Activated CD4-positive, alpha-beta T cell treated with anti-CD3 and anti-CD28 coated beads, Interleukin-2, amount 50 U/mL, for 4 hours (primary cell): ENCODE measurements at places on chromosomes 16 and 17.
A peak's percentile ranks its signal among the peaks of the same experiment; 100 is the strongest.

DNA sequence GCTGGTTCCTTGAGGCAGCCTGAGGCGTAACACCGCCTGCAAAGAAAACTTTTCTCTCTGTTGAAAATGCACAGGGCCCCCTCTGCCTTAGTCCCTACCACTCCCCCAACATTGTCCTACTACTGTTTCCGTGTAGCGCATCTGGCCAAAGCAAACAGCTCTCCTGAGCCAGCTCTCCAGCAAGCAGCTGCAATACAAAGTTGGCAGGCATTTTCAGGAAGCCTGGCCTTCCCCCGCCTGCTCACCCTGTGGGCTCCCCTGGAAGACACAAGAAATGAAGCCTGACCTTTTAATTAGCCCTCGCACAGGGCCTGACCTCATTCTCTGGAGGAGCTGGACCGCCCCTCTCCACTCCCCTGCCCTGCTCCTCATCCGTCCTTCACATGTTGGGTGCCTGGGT is 66.7 kb downstream of the SOX9 start:
- DNase-seq = no peak

GRCh38 chr16:53007095-53007494 is 45.6 kb downstream of the CHD9NB start:
- DNase-seq = no peak

GRCh38 chr17:18332909-18333489 is 17.9 kb downstream of the SMCR8 start:
- no peak for DNase-seq

GRCh38 chr16:28167221-28167620 is 44.5 kb downstream of the XPO6 start:
- DNase-seq = no peak

DNA sequence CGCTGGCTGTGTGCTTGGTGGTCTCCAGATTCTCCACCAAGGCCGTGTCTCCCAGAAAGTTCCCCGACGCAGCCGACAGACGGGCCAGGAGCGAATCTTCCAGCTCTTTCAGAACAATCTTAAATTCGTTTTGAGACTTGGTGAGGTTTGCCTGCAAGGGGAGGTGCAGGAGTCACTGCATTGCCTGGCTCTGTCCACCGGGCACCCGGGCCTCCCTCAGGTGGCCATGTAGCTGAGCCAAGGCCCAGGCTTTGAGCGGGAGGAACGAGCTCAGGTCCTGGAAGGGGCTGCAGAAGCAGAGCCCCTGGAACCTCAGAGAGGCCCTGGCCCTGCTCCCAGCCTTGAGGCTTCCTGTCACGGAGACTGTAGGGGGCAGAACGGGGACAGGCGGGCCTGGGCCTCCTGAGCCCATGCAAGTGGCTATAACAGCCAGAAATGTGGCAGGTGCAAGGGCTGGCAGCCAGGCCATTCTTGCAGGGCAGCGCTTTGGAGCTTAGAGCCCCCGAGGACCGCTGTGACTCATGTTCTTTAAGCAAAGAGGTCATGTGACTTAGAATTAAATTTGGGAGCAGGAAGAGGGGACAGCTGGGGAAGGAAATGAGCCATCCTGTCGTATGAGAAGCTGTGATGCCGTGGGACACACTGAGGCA is 72.4 kb downstream of the PGS1 start:
- DNase-seq = no peak

DNA sequence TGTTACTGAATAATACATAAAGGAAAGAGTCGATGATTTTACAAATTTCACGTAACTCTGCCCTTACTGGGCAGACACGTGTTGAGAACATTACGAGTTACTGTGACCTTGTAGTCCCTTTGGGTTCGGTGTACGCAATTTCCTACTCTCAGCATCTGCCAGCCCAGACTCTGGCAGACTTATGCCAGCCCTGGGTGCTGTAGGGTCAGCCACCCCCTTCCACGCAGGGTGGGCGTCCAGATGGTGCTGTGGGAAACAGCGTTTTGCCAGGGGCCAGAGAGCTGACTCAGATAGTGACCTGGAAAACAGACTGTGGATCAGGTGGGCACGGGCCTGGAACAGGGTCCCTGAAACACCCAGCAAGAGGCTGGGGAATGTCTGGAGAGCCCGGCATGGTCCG is 148.9 kb downstream of the RPTOR start:
- no peak for DNase-seq

GRCh38 chr16:73599870-73600269 is 551.9 kb upstream of the ZFHX3 start:
- no peak for DNase-seq

GRCh38 chr17:2841606-2842005 is 45.4 kb downstream of the RAP1GAP2 start:
- DNase-seq = no peak

DNA sequence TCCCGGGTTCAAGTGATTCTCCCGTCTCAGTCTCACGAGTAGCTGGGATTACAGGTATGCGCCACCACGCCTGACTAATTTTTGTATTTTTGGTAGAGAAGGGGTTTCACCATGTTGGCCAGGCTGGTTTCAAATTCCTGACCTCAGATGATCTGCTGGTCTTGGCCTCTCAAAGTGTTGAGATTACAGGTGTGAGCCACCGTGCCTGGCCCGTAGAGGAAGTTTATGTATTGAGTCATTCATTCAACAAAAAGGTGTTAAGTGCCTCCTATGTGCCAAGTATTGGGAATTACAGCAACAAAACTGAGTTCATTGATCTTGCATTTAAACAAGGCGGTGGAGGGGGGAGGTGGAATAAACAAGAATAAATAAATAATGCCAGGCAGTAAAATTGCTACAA is 10.2 kb upstream of the CNOT1 start:
- DNase-seq = no peak

DNA sequence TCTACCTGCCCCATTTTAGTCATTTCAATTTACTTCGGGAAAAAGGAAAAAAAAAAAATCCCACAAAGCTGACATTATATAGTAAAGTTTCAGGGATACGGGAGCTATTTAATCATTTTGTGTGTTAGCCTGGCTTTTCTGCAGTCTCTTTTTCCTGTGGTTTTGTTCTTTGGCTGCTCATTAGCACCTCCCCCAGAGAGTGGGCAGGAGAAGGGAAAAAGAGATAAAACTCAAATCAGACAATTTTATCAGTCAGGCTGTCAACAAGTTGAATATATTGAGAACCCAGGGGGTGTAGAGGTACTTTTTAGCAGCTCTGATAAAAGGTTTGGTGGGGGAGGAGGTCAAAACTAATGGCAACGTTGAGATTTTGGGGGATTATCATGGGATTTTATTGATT is 559.0 kb upstream of the PSMD7 start:
- no peak for DNase-seq

GRCh38 chr17:78745407-78746088 is 36.5 kb downstream of the CYTH1 start:
- DNase-seq = peak; percentile 35

DNA sequence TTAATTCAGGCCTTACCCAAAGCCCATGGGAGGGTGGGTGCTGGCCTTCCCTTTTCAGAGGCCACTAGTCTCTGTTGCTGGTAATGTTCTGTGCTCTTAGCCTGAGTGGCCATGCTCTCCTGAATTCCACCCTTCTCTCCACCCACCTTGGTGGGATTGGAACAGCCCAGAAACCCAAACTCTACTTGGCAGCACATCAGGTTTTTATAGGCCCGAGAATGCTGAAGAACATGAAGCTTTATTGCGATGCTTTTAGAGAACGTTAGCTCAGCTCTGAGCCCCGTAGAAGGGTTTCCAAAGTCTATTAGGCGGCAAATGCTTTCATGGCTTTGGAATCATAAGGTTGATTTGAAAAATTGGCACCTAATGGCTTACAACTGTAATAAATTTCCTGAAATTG is 209.3 kb downstream of the MSI2 start:
- DNase-seq = no peak

GRCh38 chr16:69386596-69386995 is 789 bp upstream of the TERF2 start:
- no peak for DNase-seq

- no peak for DNase-seq
Measured at GRCh38 chr16:56985288-56985961, 3.9 kb upstream of the NLRC5 start.

DNA sequence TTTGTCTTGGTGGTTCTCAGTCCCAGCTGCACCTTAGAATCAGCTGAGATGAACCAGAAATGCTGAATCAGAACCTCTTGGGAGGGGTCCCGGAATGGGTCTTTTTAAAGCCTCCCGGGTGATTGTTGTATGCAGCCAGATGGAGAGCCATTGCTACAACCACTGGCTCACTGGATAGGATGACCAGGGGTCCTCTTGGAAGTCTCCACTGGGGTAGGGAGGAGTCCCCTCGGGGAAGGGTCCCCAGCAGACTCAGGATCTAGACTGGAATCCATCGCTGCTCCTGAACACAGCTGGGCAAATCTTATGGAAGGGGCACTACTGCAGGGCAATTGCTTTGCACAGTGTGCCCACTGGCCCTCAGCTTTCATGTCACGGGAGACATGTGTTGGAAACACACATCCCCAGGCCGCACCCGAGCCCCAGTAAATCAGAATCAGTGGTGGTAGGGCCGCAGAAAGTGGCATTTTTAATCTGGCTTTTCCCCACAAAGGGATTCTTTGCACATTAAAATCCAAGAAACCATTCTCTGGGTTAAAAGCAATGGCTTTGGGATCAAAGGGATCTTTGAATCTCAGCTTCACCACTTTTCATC is 117.3 kb downstream of the IRX5 start:
- DNase-seq = no peak
